Left ventricle myocardium inferior (tissue), 1 donor: ENCODE measurements at places on chromosomes 1 and 21.
A peak's percentile ranks its signal among the peaks of the same experiment; 100 is the strongest.

DNA sequence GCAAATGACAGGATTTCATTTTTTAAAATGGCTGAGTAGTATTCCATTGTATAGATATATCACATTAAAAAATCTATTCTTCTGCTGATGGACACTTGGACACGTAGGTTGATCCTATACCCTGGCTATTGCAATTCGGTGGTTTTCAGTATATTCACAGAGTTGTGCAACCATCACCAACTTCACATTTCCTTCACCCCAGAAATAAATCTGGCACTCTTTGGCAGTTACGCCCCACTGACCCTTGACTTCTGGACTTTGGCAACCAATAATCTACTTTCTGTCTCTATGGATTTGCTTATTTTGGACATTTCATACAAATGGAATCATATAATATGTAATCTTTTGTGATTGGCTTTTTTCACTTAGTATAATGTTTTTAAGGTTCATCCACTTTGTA lies 35.9 kb downstream of the MAP3K7CL start:
- DNase-seq: no peak
- H3K27ac ChIP-seq: no peak overlapping the region
- peaks cover 25% of the 10 kb centered on the region for H3K4me1 ChIP-seq
- no peaks in the 10 kb centered on the region for H3K36me3 ChIP-seq
- H3K4me3 ChIP-seq: no peak overlapping the region

DNA sequence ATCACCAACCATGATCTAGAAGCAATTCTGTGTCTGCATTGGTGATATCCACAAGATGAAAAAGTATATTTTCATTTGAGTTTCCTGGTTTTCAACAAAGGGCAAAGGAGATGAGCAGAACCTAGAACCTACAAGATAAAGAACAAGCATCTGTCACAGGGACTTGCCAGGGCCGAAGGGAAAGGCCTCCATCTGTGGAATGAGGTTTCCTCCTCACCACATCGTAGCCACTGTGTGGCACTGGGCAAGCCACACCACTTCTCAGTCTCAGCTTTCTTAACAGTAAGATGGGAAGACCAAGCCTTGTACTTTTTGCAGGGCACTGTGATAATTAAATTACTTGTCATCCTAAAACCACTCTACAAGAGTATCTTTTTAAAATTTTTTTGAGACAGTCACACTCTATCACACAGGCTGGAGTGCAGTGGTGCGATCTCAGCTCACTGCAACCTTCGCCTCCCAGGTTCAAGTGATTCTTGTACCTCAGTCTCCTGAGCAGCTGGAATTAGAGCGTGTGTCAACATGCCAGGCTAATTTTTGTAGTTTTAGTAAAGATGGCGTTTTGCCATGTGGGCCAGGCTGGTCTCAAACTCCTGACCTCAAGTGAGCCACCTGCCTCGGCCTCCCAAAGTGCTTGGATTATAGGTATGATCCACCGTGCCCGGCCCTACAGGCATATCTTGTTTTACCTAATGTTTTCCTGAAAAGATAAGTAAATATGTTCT lies 45.8 kb downstream of the ARHGEF11 start:
- H3K36me3 ChIP-seq: no peaks in the 10 kb centered on the region
- DNase-seq: no peak
- H3K4me3 ChIP-seq: no peak overlapping the region
- peaks cover 41% of the 10 kb centered on the region for H3K4me1 ChIP-seq

GRCh38 chr1:169586067-169586394 lies 250 bp downstream of the F5 start:
- H3K4me3 ChIP-seq: peak overlapping the region; percentile 66
- H3K27me3 ChIP-seq: peaks cover 23% of the 10 kb centered on the region
- H3K27ac ChIP-seq: peak overlapping the region; percentile 87
- no peaks in the 10 kb centered on the region for H3K36me3 ChIP-seq
- H3K4me1 ChIP-seq: peaks cover 16% of the 10 kb centered on the region

DNA sequence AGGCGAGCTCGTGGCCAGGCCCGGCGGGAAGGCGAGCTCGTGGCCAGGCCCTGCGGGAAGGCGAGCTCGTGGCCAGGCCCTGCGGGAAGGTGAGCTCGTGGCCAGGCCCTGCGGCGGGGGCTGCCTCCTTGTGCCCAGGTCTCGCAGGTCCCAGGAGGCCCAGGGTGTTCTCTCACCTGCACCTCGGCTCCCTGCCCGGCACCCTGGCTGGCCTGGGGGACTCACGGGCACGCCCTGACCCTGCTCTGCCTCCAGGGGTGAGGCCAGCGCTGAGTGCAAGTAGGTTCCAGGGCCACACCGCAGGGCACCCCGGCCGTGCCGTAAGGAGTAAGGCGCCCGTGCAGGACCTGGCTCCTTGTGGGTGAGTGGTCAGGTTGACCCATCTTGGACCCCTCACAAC lies 4.4 kb downstream of the SDF4 start:
- no peaks in the 10 kb centered on the region for H3K27me3 ChIP-seq
- no peak overlapping the region for H3K27ac ChIP-seq
- DNase-seq: no peak
- no peak overlapping the region for H3K4me3 ChIP-seq

- no peaks in the 10 kb centered on the region for H3K27me3 ChIP-seq
- no peak overlapping the region for H3K4me3 ChIP-seq
- H3K36me3 ChIP-seq: no peaks in the 10 kb centered on the region
Observed at GRCh38 chr1:205294175-205294917, 27.2 kb downstream of the NUAK2 start.

DNA sequence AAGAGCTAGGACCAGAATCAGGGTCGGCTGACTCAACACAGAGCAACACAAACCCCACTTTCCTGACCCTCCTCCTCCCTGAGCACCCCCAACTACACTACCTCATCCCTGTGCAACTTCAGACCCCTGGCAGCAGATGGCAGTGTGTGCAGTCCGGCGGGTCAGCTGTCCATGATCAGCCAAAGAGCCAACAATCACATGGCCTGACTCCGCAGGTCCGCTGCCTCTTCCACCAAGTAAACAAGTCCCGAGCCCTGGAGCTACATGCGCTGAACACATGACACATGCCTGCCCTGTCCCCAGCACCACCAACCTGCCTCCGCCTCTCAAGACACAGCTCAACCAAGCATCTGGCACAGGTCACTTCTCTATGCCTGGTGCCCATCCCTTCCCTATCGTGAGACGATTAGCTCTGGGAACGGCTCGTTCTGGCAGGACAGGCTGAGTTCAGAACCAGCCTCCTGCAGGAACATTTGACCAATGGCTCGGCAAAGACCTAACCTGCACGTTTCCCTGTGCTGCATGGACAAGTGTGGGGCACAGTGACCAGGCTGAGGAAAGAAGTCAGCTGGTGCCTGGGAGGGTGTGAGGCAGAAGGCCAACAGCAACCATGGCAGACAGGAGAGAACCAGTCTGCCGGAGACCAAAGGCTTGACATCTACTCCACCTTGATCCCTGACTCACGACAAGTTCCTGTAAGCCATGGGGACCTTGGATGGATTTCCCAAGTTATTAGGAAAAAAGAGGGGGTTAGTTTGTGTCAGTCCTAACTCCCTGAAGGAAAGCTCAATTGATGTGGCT lies 60.3 kb downstream of the CD46 start:
- peak overlapping the region; percentile 54 for H3K4me3 ChIP-seq
- DNase-seq: peak; percentile 70
- H3K4me1 ChIP-seq: peaks cover 99% of the 10 kb centered on the region
- H3K27me3 ChIP-seq: no peaks in the 10 kb centered on the region

GRCh38 chr1:160007577-160008200 lies 24.1 kb downstream of the PIGM start:
- H3K27ac ChIP-seq: no peak overlapping the region
- H3K4me1 ChIP-seq: no peaks in the 10 kb centered on the region
- DNase-seq: no peak
- no peaks in the 10 kb centered on the region for H3K36me3 ChIP-seq

DNA sequence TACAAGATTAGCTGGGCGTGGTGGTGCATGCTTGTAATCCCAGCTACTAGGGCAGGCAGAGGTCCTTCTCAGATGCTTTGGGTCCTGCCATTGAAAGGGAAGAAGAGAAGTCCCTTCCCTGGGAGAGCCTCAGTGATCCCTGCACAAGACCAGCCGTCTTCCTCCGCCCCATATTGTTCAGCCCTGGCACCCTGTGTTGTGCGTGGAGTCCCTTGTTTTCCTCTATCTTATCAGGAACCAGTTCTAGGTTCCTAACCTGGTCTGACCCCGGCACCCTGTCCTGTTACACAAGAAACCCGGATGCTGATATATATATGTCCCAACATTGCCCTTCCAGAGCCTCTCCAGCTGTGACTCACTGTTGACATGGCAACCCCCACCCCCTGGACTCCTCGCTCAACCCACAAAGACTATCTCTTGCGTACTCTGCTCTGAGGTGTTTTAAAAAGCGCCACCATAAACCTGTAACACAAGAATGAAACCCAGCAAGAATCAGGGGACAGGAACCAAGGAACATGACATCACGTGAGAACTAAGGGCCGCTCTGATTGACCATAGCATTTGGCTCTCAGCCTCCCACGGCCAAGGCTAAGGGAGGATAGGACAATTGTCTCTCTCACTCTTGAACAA lies 4.8 kb downstream of the MX2 start:
- peak overlapping the region; percentile 76 for H3K27ac ChIP-seq
- DNase-seq: no peak
- H3K27me3 ChIP-seq: peaks cover 54% of the 10 kb centered on the region
- no peak overlapping the region for H3K4me3 ChIP-seq

DNA sequence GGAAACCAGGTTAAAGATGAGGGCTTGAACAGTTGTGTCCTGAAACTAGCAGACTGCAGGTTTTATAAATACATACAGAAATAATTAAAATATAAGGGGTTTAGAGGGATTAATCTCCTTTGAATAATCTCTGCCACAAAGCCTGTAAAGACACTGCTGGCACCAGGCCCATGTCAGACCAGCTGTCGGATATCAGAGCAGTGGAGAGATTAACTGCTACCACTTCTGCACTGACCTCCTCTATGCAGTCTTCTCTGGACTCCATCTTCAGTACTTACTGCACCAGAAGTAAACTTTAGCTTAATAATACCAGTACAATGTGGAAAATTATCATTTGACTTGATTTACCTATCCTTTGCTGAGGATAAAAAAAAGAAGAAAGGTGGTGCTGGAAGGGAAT lies 128.6 kb downstream of the LHX4 start:
- peak; percentile 21 for DNase-seq
- H3K4me3 ChIP-seq: no peak overlapping the region
- no peaks in the 10 kb centered on the region for H3K27me3 ChIP-seq
- no peaks in the 10 kb centered on the region for H3K36me3 ChIP-seq

GRCh38 chr1:236281198-236281653 lies 532 bp downstream of the ERO1B start:
- DNase-seq: peak; percentile 20
- H3K4me3 ChIP-seq: peak overlapping the region; percentile 95
- H3K27ac ChIP-seq: peak overlapping the region; percentile 88

DNA sequence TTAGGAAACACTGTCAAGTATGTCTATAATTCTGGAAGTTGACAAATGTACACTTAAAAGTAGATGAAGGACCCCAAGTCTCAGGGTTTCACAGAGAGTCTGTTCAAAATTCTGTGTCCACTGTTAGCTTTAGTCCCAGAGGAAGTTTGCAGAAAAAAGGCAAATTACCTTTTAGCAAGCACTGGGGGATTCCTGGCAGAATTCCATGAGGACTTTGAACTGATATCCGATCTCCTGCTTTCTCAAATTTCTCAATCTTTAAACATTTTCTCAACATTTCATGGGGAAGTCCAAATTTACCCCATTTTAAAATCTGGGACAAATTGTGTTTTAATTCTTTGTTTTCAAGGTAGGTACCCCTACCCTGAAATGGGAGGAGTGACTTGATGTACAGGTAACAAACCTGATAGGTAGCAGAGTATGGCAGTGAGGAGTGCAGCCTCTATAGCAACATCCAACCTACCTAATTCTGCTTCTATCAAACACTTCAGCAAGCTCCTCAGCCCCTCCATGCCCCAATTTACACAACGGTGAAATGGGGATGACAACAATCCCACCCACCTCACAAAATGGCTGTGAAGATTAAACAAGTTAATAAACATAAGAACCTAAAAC lies 344.9 kb downstream of the OMA1 start:
- H3K36me3 ChIP-seq: no peaks in the 10 kb centered on the region
- no peaks in the 10 kb centered on the region for H3K4me1 ChIP-seq
- H3K27ac ChIP-seq: no peak overlapping the region
- H3K27me3 ChIP-seq: no peaks in the 10 kb centered on the region

- no peak overlapping the region for H3K27ac ChIP-seq
- H3K4me1 ChIP-seq: no peaks in the 10 kb centered on the region
- H3K27me3 ChIP-seq: peaks cover 36% of the 10 kb centered on the region
- no peak for DNase-seq
- H3K4me3 ChIP-seq: no peak overlapping the region
Observed at GRCh38 chr1:204171751-204172178, 5.6 kb upstream of the REN start.

DNA sequence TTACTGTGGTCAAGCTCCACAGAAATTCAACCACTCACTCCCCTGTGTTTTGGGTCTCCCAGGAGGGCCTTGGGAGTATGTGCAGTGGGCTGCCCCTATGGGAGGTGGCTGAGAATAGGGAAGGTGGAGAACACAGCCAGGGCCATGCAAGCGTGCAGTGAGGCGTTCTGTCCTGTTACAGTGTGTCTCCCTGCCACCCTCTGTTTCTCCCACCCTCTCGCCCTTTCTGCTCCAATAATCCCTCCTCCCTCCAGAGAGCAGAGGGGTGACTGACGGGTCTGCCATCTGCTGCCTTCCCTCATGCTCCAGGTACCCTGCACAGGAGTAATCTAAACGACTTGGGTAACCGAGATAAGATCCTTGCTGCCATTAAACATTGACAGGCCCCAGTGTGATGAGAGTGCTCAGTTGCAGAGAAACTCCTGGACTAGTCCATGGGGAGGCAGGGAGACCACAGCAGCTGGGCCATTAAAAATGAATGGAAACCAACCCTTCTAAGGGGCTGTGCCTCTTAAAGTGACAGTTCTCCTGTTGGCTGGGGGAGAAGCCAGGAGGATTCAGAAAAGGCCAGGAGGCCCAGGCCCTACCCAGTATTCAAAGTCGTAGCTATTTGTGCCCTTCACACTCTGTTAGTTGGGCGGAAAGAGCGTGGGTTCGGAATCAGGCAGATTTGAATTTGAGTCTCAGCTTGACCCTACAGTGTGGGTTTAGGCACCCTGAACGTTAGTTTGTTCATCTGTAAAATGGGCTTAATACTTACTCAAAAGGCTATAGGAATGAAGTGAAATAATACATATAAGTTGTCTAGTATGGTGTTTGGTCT lies 22.4 kb upstream of the BTG2 start:
- no peaks in the 10 kb centered on the region for H3K27me3 ChIP-seq
- no peak overlapping the region for H3K4me3 ChIP-seq
- DNase-seq: no peak

DNA sequence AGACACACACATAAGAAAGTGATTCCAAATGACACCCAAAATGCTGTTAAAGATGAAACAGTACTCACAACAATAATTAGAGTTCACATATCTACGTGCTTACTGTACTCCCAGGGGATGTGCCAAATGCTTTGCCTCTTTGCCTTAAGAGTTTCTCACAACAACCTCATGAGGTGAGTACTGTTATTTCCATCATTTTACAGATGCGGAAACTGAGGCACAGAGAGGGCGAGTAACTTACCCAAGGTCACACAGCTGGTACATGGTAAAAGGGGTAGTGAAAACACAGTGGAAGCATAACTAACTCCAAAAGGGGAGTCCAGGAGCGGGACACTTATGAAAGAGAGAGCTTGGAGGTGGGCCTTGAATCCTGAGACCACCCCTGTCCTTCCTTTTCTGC lies 171.8 kb downstream of the ACTL8 start:
- no peak overlapping the region for H3K4me3 ChIP-seq
- peaks cover 66% of the 10 kb centered on the region for H3K27me3 ChIP-seq
- no peaks in the 10 kb centered on the region for H3K36me3 ChIP-seq
- peaks cover 25% of the 10 kb centered on the region for H3K4me1 ChIP-seq
- DNase-seq: no peak
- H3K27ac ChIP-seq: no peak overlapping the region
